ENCODE measurements at places on chromosomes 6 and 20. TPM values are rescaled to one million over a fixed set of nuclear protein-coding genes. Genes with fewer than 3 reads are reported as not detected.

DNA sequence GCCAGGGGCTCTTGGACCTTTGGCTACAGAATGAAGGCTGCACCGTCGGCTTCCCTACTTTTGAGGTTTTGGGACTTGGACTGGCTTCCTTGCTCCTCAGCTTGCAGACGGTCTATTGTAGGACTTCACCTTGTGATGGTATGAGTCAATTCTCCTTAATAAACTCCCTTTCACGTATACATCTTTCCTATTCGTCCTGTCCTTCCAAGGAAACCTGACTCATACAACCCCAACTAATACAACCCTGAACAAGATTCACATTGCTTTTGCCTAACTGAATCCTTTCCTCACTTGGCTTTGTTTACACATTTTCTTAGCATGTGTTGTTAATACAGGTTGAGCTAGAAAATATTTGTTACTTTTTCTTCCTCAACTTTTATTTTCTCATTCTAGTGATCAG, 21.9 kb downstream of the TBXT start:
- peaks cover 4% of the 10 kb centered on the region for H3K27me3 ChIP-seq
- no peak overlapping the region for H3K27ac ChIP-seq
- no peak overlapping the region for H3K4me3 ChIP-seq
- no peak for DNase-seq
- no peaks in the 10 kb centered on the region for H3K36me3 ChIP-seq

NRSN1 gene
- 0.98 TPM for total RNA-seq

DNA sequence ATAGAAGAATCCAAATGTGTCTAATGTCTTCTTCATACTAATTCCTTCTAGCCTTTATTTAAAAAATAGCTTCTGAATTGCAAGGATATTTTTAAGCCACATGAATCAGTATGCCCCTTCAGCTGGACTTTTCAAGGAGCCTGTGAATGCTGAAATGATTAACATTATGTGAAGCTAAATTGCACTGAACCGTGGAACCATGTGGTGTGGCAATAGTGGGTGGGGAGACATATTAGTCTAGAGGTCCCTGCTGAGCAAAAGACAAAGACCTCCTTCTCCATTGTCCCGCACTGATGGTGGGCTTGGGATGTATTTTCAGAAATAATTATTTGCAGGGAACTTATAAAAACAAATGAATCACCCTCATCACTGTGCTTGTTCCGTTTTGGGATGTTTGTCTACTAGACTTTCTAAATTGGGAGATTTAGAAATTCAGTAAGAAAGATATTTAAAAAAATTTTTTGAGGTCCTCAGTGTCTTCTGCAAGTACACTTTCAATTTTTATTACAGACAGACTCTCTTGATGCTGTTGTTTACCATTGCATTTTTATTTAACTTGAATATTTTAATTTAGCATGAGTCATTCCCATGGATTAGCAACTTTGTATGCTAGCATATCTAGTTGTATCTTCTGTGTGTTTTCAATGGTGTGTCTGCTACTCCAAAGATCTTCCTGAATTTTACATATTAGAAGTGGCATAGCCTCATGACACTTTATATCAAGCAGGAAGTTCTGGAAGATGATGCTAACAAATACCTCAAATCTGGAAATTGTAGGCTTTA, 238.1 kb downstream of the LAMA2 start:
- no peak for DNase-seq
- H3K4me1 ChIP-seq: no peaks in the 10 kb centered on the region
- H3K27ac ChIP-seq: no peak overlapping the region
- no peaks in the 10 kb centered on the region for H3K36me3 ChIP-seq

APOM gene
- 4.5 TPM for total RNA-seq
